GM10248 (cell line): ENCODE measurements at places on chromosomes 11 and 22.

DNA sequence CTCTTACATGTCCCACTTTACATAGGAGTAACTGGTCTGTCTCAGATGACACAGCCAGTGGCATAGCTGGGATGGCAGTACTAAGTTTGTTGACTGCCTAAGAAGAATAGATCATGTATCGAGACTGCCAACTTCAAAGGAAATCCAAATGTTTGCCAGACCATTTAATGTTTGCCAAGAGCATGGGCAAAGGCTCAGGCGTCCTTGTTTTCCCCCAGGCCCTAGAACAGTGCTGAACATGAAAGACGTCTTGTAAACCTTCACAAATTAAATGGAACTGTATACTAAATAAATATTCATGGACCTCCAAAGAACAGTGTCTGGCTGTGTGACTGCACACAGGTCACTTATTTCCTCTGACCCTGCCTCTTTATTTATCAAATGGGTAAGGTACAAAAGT, 234.7 kb upstream of the CCDC90B start:
- DNase-seq: no peak

GRCh38 chr11:70226183-70226582, 23.1 kb downstream of the FADD start:
- no peak for DNase-seq

- no peak for DNase-seq
These were observed 29.3 kb upstream of the PAMR1 start for GRCh38 chr11:35554491-35555437.

DNA sequence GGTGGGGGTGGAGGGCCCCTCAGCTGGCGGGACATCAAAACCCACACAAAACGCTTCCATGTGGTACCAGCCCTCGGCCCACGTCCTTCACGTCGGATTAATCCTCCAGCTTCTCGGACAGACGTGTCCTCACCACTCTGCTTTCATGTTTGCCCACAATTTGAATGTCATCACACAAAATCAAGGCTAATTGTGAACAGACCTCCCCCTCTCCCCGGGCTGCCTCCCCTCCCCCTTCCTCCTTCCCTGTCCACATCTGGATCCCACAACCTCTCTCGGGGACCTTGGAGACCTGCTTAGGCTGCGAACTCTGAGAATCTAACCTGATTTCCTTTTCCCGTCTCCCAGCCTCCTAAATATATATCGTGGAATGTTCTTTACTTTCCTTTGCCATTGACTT, 262.9 kb downstream of the MN1 start:
- DNase-seq: no peak

- no peak for DNase-seq
These were observed 27.0 kb downstream of the SNU13 start for GRCh38 chr22:41661713-41662112.

GRCh38 chr22:46370584-46371291, 35.2 kb downstream of the TRMU start:
- no peak for DNase-seq

GRCh38 chr11:120032766-120033390, 105.0 kb downstream of the TRIM29 start:
- no peak for DNase-seq

GRCh38 chr11:128814856-128815705, 52.0 kb downstream of the KCNJ1 start:
- no peak for DNase-seq

DNA sequence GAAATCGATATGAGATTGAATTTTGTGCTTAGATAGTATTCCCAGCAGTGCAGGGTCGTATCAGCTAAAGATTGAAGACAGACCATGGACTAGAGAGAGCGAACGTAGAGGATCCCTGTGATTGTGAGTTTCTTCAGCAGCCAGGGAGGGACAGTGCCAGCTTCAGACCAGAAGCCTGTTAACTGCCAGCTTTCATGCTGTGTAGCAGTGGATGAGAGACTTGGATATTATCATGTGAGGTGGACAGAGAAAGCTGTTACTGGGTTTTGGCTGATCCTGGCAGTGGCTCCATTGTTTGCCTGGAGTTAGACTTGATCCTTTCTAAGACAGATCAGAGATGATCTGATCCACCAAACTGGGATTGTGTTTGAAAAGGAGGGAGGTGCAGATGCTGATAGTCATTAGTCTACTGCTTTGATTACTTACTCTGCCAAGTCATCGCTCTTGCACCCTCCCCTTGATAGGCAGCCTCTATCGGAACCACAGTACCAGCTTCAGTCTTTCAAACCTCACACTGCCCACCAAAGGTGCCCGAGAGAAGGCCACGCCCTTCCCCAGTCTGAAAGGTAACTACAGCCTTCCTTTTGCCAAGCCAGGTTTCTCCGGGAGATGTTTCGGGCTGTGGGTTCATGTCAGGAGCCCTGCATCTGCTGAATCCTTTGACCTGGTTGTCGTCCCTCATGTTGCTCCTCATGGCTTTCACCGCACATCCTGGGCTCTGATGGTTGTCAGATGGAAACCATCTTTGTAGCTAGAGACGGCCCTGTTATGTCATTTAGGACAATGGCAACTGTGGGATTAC, 16.2 kb downstream of the MADD start:
- DNase-seq: no peak

DNA sequence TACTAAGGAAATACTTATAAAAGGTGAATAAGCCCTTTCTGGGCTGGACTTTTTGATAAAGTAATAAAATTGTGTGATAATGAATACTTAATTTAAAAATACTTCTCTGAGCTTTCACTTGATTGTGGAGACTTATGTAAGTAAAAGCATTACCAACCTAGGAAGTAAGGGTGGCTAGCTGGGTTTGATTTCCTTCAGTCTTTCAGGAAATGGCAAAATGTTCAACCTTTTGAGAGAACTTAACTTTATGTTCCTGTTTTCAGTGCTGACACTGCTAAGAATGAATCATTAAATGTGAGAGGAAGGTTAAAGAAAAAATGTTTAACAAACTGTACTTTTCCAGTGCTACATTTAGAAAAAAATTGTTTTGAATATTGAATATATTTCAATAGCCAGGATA, 900.3 kb downstream of the METTL15 start:
- DNase-seq: no peak

- no peak for DNase-seq
These were observed 1278.0 kb upstream of the CNTN5 start for GRCh38 chr11:97742717-97743116.

GRCh38 chr11:132101881-132102280, 731.5 kb downstream of the NTM start:
- DNase-seq: no peak

- no peak for DNase-seq
These were observed 28.6 kb downstream of the FAM76B start for GRCh38 chr11:95760941-95761340.

- no peak for DNase-seq
These were observed 224.5 kb upstream of the DDI1 start for GRCh38 chr11:103811870-103812455.

- DNase-seq: no peak
These were observed at the start of gene PRG2 for GRCh38 chr11:57390535-57390934. TSS of gene PRG2 (minus strand) at chr11:57390650. CDS start at chr11:57389944, 706 bp downstream.

DNA sequence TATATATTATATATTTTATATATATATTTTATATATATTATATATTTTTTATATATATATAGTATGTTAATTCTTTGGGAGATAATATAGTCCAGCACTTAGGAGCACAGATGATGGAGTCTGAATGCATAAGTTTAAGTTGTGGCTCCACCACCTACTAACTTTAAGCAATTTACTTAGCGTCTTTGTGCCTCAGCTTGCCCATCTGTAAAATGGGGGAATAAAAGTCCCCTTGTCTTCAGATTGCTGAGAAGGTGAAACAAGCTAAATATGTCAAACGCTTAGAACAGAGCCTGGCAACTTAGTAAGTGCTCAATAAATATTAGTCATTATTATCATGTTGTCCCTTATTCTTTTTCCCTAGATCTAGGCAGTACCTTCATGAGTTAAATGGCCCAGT, 27.5 kb downstream of the DSCAML1 start:
- no peak for DNase-seq

DNA sequence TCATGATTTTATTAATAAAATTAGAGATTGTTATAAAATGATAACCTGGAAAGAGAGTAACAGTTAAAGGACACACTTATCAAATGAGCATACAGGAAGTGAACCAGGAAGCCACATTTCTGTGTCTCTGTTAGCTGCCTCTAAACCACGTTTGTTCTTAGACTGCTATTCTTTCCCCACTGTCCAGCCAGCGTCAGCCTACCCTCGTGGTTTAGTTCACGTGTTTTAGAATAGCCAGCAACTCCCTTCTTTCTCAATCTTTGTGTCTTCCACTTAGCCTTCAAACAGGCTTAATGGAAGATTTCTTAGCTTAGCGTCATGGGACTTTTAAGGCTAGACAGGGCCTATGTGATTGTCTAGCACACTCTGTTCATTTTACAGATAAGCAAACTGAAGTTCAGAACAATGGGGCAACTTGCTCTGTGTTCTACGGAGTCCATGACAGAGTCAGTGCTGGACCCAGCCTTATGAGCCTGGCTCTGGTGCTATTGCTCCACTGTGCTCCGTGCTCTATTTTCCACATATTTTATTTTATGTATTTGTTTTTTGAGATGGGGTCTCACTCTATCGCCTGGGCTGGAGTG, 27.2 kb downstream of the GRAMD1B start:
- DNase-seq: no peak

- DNase-seq: no peak
These were observed 24.7 kb downstream of the CEP295 start for GRCh38 chr11:93686226-93686625.

GRCh38 chr11:121520243-121521144, 67.7 kb upstream of the SORL1-AS1 start:
- DNase-seq: no peak

DNA sequence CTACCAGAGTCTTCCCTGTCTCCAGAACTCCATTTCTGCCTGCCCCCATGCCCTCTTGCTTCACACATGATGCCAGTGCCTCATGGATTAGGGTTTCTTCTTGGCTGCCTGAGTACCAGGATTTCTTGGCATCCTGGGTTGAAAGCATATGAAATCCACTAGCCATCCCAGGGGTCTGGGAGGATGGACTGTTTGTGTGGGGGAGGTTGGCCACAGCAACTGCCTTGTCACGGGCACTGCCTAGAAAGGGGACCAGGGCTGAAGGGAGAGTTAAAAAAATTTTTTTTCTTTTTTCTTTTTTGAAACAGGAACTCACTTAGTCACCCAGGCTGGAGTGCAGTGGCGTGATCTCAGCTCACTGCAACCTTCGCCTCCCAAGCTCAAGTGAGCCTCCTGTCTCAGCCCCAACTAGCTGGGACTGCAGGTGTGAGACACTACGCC, 4.2 kb downstream of the USP35 start:
- no peak for DNase-seq

DNA sequence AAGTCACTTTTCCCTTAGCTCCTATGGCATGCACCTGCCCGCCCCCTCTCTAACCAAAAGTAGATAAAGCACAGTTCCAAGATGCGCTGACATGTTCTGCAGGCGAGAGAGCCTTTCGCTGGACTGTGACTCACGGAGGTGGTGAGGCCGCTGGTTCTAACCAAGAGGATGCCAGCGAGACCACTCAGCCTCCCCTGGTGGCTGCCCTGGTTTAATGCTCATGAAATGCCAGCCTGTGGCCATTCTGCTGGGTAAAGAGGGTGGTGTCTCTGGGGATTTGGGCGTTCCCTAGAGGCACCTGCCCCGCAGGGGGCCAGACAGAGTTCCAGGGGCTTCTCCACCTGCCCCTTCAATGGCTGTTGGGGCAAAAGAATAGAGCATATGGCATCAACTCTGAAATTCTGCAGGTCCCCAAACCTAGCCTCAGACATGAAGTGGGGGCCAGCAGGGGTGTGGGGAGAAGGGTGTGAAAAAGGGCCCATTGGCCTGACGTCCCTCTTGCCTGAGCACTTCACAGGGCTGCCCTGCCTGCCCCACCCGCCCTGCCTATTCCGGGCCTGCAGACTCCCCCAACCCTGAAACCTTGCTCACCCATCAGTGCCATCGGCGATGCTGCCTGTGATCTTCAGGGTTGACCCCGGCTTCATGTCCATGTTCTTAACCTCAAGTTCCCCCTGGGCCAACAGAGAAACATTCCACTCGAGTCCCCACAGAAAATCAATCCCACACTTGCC, 8.5 kb downstream of the LGALS2 start:
- no peak for DNase-seq

GRCh38 chr22:20569059-20570058, 61.9 kb downstream of the MED15 start:
- DNase-seq: no peak

GRCh38 chr11:131934006-131934405, 563.6 kb downstream of the NTM start:
- DNase-seq: no peak

DNA sequence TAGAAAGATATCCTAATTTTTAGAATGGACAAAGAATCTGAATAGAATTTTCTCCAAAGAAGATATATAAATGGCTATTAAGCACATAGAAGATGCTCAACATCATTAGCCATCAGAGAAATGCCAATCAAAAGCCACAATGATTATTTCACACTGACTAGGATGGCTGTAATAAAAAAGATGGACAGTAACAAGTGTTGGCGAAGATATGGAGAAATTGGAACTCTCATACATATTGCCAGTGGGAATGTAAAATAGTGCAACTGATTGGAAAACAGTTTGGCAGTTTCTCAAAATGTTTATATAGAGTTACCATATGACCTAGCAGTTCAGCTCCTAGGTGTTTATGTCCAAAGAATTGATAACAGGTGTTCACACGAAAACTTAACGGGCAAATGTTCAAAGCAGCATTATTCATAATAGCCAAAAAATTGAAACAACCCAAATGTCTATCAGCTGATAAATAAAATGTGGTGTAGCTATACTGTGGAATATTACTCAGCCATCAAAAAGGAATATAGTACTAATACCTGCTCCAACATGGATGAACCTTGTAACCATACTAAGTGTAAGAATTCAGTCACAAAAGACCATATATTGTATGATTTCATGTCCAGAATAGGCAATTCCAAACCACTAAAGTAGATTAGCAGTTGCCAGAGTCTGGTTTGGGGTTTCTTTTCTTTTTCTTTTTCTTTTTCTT, 29.7 kb downstream of the ART5 start:
- DNase-seq: no peak
